Peyer's patch (tissue), 4 donors: ENCODE measurements at places on chromosomes 13 and 19.

- H3K36me3 ChIP-seq: peaks cover 4% of the 10 kb centered on the region
- DNase-seq: no peak
- H3K27ac ChIP-seq: peak overlapping the region; percentile 71
- peaks cover 3% of the 10 kb centered on the region for H3K4me1 ChIP-seq
These were observed 38.8 kb downstream of the MYO9B start for GRCh38 chr19:17114414-17114831.

GRCh38 chr13:38686577-38687245, at the start of gene FREM2:
FREM2 (plus strand) TSS chr13:38687077; CDS start chr13:38687345, 268 bp downstream.
- no peak within 1 kb of the TSS for H3K27ac ChIP-seq
- peak within 1 kb of the TSS; percentile 33 for H3K4me3 ChIP-seq
- H3K36me3 ChIP-seq: no peaks in the 10 kb centered on the region

DNA sequence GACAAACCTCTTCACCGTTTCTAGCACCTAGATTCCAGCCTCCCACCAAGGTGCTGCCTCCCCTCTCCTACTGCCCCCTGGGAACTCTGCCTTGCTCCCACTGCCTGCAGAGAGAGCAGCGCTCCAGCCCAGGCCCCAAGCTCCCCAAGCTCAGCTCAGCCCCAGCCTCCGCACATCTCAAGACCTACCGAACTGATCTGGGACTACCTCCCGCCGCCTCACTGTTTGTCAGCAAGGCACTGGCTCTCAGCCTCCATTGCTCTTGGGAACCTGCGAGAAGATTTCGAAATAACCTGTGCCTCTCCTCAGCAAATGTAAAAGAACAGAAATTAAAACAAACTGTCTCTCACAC, 92.4 kb upstream of the GPR183 start:
- DNase-seq: no peak
- no peaks in the 10 kb centered on the region for H3K36me3 ChIP-seq
- H3K27me3 ChIP-seq: no peaks in the 10 kb centered on the region
- no peaks in the 10 kb centered on the region for H3K4me1 ChIP-seq

- DNase-seq: no peak
- H3K4me1 ChIP-seq: no peaks in the 10 kb centered on the region
- no peaks in the 10 kb centered on the region for H3K36me3 ChIP-seq
- H3K27ac ChIP-seq: no peak overlapping the region
These were observed 31.2 kb upstream of the ANKRD10 start for GRCh38 chr13:110945928-110946570.

GRCh38 chr13:36959456-36960116, 39.5 kb upstream of the SMAD9 start:
- H3K36me3 ChIP-seq: no peaks in the 10 kb centered on the region
- H3K4me1 ChIP-seq: no peaks in the 10 kb centered on the region
- no peak for DNase-seq
- H3K27me3 ChIP-seq: no peaks in the 10 kb centered on the region
- H3K4me3 ChIP-seq: no peak overlapping the region
